ENCODE measurements at places on chromosomes 6 and 20.

DNA sequence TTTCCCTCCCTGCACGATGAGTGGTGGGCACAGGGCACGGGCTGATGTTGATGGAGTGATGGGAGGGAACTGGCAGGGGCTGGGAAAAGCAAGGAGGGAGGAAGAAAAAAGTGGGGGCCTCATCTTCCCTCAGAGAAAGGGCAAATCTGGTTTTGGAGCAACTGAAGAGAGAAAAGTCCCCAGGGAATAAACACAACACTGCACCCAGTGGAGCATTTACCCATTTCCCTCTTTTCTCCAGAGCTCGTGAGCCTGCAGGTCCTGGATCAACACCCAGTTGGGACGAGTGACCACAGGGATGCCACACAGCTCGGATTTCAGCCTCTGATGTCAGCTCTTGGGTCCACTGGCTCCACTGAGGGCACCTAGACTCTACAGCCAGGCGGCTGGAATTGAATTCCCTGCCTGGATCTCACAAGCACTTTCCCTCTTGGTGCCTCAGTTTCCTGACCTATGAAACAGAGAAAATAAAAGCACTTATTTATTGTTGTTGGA, 11.4 kb downstream of the MICA start:
- H3K27ac ChIP-seq = no peak overlapping the region
- H3K4me3 ChIP-seq = no peak overlapping the region
- H3K27me3 ChIP-seq = no peaks in the 10 kb centered on the region
- H3K4me1 ChIP-seq = peaks cover 12% of the 10 kb centered on the region
- DNase-seq = no peak

DNA sequence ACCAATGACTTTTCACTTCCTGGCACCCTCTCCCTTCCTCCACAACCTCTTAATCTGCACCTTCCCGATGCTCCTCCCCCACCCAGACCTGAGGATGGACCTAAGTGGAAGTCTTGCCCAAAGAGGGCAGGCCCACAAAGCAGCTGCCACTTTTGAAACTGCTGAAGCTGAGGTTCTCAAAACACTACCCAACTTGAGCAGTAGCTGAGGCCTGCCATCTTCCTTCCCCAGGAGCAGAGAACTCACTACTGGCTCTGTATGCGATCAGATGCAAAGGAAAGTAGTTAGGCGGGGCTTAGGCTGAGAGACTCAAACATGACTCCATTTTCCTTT, 1.5 kb downstream of the HM13 start:
- no peak for DNase-seq
- H3K4me3 ChIP-seq = no peak overlapping the region
- H3K36me3 ChIP-seq = no peaks in the 10 kb centered on the region
- no peak overlapping the region for H3K27ac ChIP-seq

DNA sequence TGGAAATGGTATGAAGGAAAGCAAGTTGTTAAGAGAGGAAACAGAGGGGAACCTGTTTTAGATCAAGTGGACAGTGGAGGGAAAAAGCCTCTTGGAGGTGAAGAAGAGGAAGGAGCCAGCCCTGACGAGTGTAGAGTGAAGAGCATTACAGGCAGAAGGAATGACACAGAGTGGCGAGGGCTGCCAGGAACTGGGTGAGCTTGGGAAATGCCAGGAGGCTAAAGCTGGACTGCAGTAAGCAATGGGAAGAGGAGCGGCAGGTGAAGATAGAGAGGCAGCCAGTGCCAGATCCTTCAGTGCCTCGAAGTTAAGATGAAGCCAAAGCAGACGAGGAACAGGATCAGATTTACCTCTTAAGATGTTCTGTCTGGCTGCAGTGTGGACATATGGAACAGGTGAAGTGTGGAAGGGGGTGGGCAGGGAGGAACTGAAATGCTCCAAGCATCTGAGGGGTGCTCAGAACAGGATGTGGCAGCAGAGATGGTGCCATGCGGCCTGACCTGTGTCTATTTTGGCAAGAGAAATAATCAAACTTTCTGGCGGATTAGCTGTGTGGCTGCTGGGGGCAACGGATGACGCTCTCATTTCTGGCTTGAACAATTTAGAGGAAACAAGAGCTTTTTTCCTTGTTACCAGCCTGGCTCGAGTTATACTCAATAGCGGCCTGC, 748.4 kb downstream of the PTPRT start:
- H3K36me3 ChIP-seq = no peaks in the 10 kb centered on the region
- no peak overlapping the region for H3K4me3 ChIP-seq
- no peaks in the 10 kb centered on the region for H3K4me1 ChIP-seq
- H3K27me3 ChIP-seq = no peaks in the 10 kb centered on the region

DNA sequence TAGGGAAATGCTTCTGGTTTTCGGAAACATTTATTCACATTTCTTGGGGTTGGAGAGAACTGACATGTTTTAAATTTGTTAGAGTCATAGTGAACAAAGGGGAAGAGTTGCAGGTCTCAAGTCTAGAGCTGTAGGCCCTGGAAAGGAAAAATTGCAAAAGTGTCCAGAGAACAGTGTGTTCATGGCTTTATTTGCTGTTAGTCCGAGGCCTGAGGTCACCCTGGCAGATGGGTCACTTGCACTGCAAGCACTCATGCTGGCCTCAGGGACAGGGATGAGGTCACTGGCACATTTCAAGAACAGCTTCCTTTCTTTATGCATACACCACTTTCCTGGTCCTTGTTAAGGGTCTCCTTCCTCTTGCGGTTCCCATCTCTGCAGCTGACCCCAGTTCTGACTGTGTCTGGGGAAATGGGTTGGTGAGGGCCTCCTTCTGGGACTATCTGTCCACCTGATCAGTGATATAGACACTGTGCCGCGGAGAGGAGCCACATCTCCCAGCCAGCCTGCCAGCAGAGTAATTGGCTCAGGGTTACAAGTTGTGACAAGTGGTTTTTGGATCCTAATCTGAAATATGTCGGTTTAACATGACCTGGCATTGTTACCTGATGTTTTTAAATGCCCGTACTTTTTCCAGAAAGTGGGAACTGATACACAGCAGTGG, 194.0 kb downstream of the EYA4 start:
- H3K36me3 ChIP-seq = no peaks in the 10 kb centered on the region
- H3K27ac ChIP-seq = no peak overlapping the region
- no peaks in the 10 kb centered on the region for H3K4me1 ChIP-seq
- H3K27me3 ChIP-seq = no peaks in the 10 kb centered on the region
- no peak for DNase-seq

DNA sequence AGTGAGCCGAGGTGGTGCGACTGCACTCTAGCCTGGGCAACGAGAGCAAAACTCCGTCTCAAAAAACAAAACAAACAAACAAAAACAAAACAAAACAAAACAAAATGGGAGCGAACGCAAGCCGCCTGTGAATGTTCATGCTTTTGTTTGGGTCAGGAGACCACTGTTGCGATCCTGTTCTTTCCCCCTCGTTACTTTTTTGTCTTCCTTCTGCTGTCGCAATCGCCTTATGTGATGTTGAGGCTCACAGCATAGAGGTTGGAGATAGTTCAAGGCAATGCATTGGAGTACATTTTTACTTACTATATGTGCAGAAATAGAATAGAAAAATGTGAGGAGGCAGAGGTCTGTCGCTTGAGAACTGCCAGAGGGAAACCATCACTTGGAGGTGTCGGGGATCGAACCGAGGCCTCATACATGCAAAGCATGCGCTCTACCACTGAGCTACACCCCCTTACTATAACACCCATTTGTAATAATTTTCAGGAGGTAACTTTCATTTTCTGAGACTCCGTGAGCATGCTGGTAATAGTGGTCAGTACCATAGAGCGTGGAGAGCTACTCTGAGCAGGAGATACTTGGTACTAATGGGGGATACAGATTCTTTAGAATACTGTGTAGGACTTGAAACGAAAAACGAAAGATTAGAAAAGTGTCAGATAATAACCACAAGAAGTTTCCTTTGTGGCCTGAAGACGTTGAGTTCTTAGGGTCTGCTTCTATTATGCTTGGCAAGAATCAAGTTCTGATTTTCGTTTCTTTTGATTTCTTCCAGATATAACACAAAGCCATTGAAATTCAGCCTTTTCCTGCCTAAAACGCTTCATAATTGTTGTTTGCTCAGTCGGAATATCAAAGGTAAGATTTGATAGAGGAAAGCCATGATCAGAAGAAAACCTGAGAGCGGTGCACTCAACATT, 121.1 kb downstream of the TRIM27 start:
- no peaks in the 10 kb centered on the region for H3K4me1 ChIP-seq
- peaks cover 3% of the 10 kb centered on the region for H3K36me3 ChIP-seq
- H3K27ac ChIP-seq = no peak overlapping the region
- H3K4me3 ChIP-seq = no peak overlapping the region
- peaks cover 73% of the 10 kb centered on the region for H3K27me3 ChIP-seq
- DNase-seq = no peak

- no peak overlapping the region for H3K4me3 ChIP-seq
- H3K27me3 ChIP-seq = peaks cover 7% of the 10 kb centered on the region
- H3K27ac ChIP-seq = no peak overlapping the region
- peaks cover 9% of the 10 kb centered on the region for H3K4me1 ChIP-seq
- H3K36me3 ChIP-seq = peaks cover 2% of the 10 kb centered on the region
Measured at GRCh38 chr6:142551274-142551811, 249.5 kb downstream of the ADGRG6 start.

DNA sequence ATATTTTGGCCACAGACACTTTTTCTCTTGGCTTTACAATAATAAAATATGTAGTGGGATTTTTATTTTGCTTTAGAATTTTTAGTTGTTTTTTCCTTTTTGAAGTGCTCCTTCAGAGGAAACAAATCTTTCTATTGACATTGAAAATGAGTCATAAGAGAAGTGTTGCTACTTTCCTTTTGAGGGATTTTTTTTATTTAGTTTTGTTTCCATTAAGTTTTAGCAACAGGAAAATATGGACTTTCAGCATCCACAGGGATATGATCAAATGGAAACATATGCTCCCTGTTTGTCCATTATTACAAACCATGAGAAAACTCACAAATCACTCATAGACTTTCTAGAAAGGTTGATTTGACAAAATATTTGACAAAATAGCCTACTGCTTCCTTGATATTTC, 65.3 kb upstream of the BMP2 start:
- H3K4me1 ChIP-seq = no peaks in the 10 kb centered on the region
- H3K4me3 ChIP-seq = no peak overlapping the region
- H3K36me3 ChIP-seq = no peaks in the 10 kb centered on the region
- no peaks in the 10 kb centered on the region for H3K27me3 ChIP-seq

DNA sequence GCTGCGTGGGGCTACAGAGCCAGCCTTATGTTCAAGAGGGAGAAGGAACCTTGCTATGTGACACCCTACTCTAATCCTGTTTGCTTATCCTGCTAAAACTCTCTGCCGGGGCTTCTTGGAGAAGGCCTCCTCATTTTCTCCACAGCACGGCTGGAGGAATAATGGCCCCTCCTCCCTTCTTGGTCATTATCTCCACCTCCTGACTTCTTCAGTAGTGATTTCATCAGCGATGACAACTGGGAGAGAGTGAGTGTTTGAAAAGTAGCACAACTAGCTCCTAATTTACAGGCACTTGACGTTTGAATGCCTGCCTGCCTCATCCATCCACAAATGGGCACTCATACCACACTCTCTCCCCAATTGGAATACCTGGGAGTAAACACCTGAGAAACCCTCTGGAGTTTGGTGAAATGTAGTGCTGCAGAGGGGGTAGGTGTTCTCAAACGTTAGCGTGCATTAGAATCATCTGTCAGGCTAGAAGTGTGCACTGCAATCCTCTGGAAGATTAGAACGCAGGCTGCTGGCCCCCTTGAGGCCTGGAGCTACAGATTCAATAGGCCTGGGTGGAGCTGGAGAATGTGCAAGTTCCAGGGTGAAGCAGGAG, 148.5 kb downstream of the FOXC1 start:
- DNase-seq = no peak
- H3K36me3 ChIP-seq = peaks cover 3% of the 10 kb centered on the region
- H3K27ac ChIP-seq = no peak overlapping the region
- H3K4me3 ChIP-seq = no peak overlapping the region

GRCh38 chr6:149216459-149216858, 101.1 kb upstream of the TAB2 start:
- H3K27me3 ChIP-seq = no peaks in the 10 kb centered on the region
- H3K4me3 ChIP-seq = peak overlapping the region; percentile 7
- no peaks in the 10 kb centered on the region for H3K36me3 ChIP-seq
- H3K4me1 ChIP-seq = peaks cover 15% of the 10 kb centered on the region
- peak overlapping the region; percentile 79 for H3K27ac ChIP-seq

GRCh38 chr6:166237617-166238016, 70.0 kb upstream of the TBXT start:
- no peak overlapping the region for H3K4me3 ChIP-seq
- peaks cover 57% of the 10 kb centered on the region for H3K27me3 ChIP-seq
- H3K27ac ChIP-seq = no peak overlapping the region
- no peak for DNase-seq

GRCh38 chr6:24431045-24431451, 28.3 kb downstream of the MRS2 start:
- no peak overlapping the region for H3K4me3 ChIP-seq
- H3K4me1 ChIP-seq = no peaks in the 10 kb centered on the region
- H3K27ac ChIP-seq = no peak overlapping the region
- peaks cover 2% of the 10 kb centered on the region for H3K36me3 ChIP-seq
- no peak for DNase-seq

- peaks cover 2% of the 10 kb centered on the region for H3K36me3 ChIP-seq
- no peak overlapping the region for H3K27ac ChIP-seq
- H3K4me1 ChIP-seq = no peaks in the 10 kb centered on the region
- DNase-seq = no peak
- no peak overlapping the region for H3K4me3 ChIP-seq
- peaks cover 16% of the 10 kb centered on the region for H3K27me3 ChIP-seq
Measured at GRCh38 chr20:45462711-45463509, 6.6 kb upstream of the WFDC2 start.

- H3K36me3 ChIP-seq = no peaks in the 10 kb centered on the region
- no peaks in the 10 kb centered on the region for H3K27me3 ChIP-seq
- no peak overlapping the region for H3K27ac ChIP-seq
- H3K4me1 ChIP-seq = no peaks in the 10 kb centered on the region
Measured at GRCh38 chr6:8958894-8959511, 523.7 kb upstream of the SLC35B3 start.

DNA sequence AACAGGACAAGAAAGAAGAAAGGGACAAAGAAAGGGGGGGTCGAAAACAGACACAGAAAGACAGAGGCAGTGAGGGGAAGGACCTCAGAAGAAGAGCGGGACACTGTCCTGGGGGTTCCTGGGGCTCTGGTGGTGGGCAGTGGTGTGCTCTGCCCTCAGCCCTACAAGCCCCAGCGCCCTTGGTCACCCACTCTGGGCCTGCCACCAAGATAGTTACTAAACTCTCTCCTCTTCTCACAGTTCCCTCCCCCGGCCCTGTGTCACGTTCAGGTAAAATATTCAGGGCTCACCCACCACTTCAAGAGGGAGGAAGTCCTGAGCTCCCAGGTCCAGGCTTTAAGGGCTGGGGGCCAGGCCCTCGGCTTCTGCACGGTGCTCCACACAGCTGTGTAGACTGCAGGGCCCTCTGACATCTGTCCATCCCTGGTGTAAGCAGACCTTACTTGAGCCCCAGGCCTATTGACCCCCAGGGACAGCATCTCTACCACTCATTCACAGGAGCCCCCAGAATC, 87.4 kb downstream of the MRPL14 start:
- peaks cover 28% of the 10 kb centered on the region for H3K27me3 ChIP-seq
- H3K27ac ChIP-seq = no peak overlapping the region
- no peak for DNase-seq
- H3K4me3 ChIP-seq = no peak overlapping the region

- H3K4me1 ChIP-seq = peaks cover 24% of the 10 kb centered on the region
- peak overlapping the region; percentile 60 for H3K4me3 ChIP-seq
- DNase-seq = peak; percentile 77
- no peaks in the 10 kb centered on the region for H3K36me3 ChIP-seq
Measured at GRCh38 chr6:30730601-30731435, 10.7 kb downstream of the TUBB start.
